Epithelial cell of proximal tubule (primary cell): ENCODE measurements at places on chromosomes 12 and 14.

DNA sequence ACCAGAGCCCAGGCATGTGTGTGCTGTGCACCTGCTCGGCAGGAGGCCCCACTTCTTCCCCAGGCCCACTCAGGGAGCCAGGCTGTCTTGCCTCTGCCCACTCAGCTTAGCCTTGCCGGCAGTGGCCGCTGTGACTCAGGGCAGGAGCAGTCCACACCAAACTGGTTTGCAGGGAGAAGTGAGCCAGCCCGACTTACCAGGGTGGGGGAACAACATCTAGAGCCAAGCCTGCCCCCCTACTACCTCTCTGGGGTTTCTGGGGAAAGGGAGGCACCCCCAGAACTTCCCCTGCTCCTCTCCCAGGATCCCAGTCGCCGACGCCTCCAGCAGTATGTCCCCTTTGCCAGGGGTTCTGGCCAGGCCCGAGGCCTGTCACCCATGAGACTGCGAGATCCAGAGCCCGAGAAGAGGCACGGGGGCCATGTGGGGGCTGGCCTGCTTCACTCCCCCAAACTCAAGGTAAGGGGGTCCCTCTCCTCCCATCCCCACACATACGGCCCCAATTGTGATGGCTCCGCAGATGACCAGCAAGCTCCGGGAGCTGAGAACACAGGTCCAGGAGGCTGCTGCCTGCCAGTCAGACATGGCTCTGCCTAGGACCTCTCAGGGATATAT is 3.0 kb downstream of the PLEKHG6 start:
- DNase-seq: no peak

- DNase-seq: no peak
These were observed 7.9 kb upstream of the PLEKHG6 start for GRCh38 chr12:6302621-6303020.

GRCh38 chr14:94501588-94502516 is 7.4 kb downstream of the SERPINA12 start:
- DNase-seq: no peak

DNA sequence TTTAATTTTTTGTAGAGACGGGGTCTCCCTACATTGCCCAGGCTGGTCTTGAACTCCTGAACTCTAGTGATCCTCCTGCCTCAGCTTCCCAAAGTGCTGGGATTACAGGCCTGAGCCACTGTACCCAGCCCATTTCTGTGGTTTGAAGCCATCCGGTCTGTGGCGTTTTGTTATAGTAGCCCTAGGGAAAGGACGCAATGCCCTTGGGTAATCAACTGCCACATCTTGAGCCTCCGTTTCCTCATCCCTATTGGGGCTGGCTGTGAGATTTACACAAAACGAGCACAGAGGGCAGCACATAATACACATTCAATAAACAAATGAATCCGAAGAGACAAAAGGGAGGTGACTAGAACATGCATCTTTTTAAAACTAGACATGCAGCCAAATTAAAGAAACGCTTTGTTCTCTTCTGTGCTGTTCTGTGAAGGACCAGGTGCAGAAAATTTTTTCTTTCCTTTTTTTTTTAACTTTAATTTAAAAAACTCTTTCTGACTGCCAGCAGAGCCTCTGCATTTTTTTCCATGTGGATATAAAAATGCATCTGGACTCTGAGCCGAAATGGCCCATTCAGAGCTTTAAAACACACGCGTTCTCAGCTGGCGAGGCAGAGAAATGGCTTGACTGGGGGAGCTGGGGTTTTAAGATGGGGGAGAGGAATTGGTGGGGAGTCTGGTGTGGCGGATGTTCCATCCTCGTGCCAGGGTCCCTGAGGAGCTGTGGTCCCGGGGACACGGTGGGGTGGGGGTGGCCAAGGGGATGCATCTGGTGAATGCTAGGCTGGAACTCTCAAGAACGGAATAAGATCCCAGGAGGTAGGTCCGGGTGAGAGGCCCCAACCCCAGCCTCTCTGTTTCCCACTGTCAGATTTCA is 119.0 kb downstream of the RBM19 start:
- no peak for DNase-seq

- DNase-seq: no peak
These were observed 12.0 kb downstream of the IGF1 start for GRCh38 chr12:102468261-102468915.

DNA sequence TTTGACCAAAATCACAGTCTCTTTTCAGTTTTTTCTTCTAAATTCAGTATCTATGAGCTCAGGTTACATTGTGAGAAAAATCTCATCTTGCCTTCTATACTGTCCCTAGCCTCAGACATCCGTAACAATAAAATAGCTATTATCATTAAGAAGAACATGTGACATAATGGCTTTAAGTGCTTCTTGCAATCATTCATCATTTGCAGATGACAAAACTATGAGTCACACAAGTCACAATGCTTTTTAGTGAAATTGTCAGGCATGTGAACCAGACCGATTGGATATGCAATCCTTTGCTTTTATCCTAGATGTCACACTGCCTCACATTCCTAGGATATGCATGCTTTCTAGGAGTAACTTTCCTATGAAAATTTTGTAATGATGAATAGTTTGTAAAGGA is 313.1 kb downstream of the SLC6A15 start:
- no peak for DNase-seq

- no peak for DNase-seq
These were observed 1.6 kb downstream of the SLC6A12 start for GRCh38 chr12:212415-212714.

GRCh38 chr12:95323212-95323611 is 105.6 kb downstream of the VEZT start:
- DNase-seq: no peak

DNA sequence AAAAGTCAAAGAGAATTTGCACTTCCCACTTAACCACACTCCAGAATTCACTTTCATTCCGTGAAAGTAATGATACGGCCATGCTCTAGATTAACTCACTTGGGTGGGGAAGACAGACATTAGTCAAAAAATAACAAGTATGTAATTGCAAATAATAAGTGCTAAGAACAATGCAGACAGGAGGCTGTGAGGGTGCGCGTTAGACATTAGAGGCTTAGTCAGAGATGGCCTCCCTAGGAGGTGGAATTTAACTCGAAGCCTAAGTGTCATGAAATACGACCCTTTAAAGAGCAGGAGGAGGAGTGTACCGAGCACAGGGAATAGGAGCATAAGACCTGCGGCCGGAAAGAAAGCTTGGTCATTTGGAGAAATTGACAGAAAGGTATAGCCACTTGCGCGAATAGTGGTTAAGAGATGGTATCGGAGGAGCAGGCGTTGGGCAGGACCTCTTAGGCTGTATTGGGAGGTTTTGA is 628 bp downstream of the SNRPF start:
- DNase-seq: no peak

DNA sequence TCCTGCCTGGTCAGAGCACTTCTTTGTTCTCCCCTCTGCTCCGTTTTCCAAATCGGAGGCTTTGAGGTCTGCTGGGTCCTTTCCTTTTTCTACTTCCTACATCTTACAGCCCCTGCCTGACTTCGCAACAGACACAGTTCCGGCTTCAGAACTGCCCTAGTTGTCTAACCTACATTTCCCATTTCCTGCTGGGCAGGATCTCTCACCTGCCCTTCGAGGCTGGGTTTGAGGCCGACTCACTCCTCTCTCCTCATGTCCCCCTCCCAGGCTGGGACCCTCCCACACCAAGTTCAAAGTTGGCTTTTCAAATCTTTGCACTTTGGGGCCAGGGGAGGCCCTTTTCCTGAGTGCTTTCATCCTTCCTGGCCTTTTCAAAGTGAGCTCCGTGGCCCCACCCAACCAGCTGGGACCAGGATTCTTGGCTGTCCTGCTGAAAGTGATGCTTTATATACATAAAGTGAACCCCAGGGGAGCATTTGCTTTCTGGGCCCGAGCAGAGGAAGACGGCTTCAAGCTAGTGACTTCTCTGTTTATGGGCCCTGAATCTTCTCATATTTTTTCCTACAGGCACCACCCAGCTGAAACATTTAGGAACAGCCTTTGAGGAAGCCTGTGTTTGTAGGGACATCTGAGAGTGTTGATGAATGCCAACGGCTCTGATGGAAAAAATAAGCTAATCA is 281.0 kb upstream of the CRY1 start:
- DNase-seq: no peak

- no peak for DNase-seq
These were observed 4.9 kb upstream of the SUSD6 start for GRCh38 chr14:69606258-69607184.

DNA sequence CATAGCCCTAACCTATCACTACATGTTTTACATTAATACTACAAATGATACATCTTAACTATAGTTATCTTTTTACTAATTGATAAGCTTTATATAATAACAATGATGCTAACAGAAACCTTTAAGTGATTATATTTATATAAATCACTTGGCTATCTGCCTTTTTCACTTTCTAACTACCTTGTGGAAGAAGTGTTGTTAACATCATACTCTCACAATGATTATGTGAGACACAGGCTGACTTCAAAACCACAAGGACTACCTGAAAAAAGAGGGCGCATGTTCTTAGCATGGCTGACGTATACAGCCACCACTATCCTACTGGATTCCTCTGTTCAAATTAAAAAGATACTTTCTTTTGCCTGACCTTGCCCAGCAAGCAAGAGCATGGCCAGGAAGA is 135.3 kb upstream of the SOX5 start:
- DNase-seq: no peak
